Activated CD4-positive, alpha-beta T cell treated with anti-CD3 and anti-CD28 coated beads, Interleukin-2, Interleukin-4, amounts not matched to agents 100 ng/mL and 50 ng/mL, durations not matched to agents 16 hours and 8 hours (primary cell): ENCODE measurements at places on chromosomes 3 and 15.

- no peak for DNase-seq
Measured at GRCh38 chr3:196186651-196187573, 24.3 kb downstream of the ZDHHC19 start.

DNA sequence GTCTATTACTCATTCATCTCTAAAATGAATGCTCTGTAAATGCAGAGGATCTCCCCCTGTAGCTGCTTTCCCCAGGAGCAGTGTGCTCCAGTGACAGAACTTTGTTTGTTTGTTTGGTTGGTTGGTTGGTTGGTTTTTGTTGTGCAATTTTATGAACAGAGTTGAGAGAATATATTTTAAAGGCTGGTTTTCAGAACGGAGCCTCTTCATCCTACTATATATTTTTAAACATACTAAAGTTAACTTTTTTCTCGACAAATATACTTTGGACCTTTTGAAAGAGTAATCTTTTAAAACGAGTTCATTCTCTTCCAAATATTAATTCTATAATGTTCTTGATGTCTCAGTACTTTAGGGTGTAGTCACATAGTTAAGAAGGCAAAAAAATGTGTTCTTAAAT lies 20.2 kb downstream of the RYR3 start:
- no peak for DNase-seq

DNA sequence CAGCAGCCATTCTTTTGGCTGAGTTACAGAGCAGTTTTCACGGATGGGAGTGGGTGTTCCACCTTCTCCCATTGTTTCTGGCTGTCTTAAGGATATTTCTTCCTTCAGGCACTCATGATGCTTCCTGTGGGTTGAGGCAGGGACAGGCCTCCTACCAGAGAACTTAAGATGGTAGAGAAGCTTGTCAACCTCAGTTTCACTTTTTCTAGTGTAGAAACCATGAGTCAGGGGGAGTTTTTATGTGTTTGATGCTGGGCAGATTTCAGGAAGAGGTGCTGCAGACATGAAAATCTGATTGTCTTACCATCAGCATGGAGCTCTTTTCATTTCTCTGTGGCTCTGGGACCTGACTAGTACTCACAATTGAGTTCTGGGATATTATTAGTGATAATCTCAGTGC lies 48.7 kb upstream of the VEPH1 start:
- DNase-seq, result peak; percentile 36

DNA sequence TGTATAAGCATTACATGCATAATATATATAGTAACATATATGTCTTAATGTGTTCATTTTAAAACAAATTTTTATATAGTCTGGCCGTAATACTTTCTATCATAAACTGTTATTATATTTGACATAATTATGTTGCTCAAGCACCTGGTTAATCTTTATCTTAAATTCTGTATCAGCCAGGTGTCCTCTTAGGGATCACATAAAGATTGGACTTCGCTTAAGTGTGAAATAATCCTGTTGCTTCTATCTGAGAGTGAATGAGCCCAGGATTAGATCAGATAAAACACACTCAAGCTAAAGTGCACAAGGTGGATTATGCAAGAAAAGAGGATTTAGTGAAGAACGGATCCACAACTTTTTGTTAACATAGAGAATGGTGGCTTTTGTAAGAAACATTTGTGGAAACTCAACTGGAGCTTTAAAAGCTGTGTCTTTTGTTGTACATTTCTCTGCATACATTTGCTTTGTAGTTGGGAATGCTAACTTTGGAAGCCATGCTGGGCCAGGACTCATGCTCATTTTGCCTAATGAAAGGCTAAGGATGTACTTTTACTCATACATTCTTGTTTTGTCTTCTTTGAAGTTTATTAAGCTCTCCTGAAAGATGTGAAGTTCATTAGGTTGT lies 437.8 kb downstream of the ZIC1 start:
- DNase-seq, result no peak

GRCh38 chr3:192851821-192852372 lies 65.8 kb downstream of the MB21D2 start:
- no peak for DNase-seq
